Upper lobe of right lung (tissue), 1 donor: ENCODE measurements at places on chromosomes 6 and 20. TPM values are rescaled to one million over a fixed set of nuclear protein-coding genes. Genes with fewer than 3 reads are reported as not detected.

DNA sequence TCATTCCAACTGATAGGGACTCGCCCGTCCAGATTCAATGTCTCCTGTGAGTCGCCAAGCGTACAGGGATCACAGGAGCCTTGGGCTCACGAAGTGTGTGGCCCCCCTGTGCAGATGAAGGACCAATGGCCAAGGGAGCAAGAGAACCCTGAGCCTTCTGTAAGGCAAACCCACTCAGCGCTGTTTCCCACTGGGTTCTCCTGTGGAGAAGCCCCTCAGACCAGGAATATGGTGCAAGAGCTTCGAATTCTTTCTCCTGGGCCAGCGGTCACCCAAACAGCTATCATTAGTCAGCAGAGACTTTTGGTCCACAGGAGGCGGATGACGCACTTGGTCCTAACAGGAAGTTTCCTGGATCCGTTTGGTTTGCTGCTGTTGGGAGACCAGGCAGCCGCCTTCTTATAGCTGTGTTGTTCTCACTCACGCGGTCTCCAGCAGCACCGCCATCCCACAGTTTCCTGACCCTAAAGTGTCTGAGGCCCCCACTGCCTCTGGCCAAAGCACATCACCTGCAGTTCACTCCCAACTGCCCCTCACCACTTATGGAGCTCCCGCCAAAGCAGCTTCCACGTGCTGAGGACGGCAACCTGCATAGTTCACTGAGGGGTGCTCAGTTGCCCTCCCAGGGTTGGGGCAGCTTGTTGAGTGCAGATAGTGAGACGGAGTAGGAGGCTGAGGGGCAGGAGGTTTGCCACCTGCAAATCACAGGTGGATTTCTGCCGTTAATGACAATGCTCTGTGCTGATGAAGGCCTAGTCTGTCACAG lies 268.6 kb downstream of the ERMARD start:
- H3K27me3 ChIP-seq, result peaks cover 29% of the 10 kb centered on the region
- DNase-seq, result no peak
- no peak overlapping the region for H3K27ac ChIP-seq
- H3K4me3 ChIP-seq, result no peak overlapping the region
- no peaks in the 10 kb centered on the region for H3K36me3 ChIP-seq

- H3K4me1 ChIP-seq, result peaks cover 27% of the 10 kb centered on the region
- H3K4me3 ChIP-seq, result no peak overlapping the region
- no peaks in the 10 kb centered on the region for H3K27me3 ChIP-seq
- no peaks in the 10 kb centered on the region for H3K36me3 ChIP-seq
Measured at GRCh38 chr6:157533048-157533871, 152.3 kb downstream of the ZDHHC14 start.

DNA sequence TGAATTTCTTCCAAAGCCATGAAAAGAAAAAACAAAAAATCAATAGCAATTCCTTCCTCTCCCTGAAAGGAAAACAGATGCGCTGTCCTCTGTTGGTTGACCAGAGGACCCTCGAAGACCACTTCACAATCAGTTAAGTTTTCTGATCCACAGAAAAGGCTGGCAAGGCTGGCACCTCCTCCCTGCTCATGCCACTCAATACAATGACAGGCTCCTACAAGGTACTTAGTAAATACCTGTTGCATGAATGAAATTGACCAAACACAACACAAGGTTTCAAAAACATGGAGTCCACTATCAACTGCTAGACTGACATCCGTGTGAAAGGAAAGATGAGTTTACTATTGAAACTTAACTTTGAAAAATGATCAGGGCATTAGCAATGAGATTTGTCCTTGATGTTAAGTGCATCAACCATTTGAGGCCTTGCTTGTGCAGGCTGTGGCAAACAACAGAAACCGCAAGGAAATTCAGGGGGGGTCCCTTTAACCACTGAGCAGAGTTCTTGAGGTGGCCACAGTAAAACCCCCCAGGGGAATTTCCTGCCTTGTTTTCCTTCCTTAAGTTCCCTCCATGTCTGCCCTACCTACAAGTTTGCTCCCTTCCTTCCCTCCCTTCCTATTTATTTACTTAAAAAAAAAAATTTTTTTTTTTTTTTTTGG lies 27.9 kb upstream of the RTF2 start:
- H3K27me3 ChIP-seq, result no peaks in the 10 kb centered on the region
- DNase-seq, result no peak
- H3K4me3 ChIP-seq, result no peak overlapping the region
- H3K27ac ChIP-seq, result peak overlapping the region; percentile 58

DOK5 gene
- 0.69 TPM for total RNA-seq

NDRG3 gene
- 30.3 TPM for total RNA-seq

CYP39A1 gene
- 7.8 TPM for total RNA-seq

SIRPG gene
- 0.81 TPM for total RNA-seq

HLA-DQB2 gene
- total RNA-seq, result 62.8 TPM

RAD21L1 gene
- not detected for total RNA-seq
